Caki2 (cell line): ENCODE measurements at places on chromosomes 6 and 20.

DNA sequence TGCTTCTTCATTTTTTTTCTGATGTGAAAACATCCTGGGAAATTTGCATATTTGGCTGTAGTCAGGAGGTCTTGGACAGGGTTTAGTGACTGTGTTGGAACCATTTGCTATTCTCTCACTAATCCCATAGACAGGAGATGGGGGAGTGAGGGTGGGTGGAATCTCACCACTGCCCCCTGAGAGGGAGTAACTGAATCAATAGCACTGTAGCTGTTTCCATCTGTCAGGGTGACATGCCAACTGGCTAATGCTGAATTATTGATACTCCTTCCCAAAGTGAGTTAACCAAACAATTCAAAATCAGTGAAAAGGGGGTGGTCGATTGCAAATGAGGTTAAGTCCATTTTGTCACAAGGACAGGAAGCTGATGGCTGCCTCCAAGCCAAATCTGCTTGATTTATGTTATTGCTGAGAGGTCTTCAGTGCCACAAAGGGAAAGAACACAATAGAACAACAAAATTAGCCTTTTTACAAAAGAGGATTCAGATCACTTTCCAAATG, 55.1 kb upstream of the B3GAT2 start:
- no peak for DNase-seq

DNA sequence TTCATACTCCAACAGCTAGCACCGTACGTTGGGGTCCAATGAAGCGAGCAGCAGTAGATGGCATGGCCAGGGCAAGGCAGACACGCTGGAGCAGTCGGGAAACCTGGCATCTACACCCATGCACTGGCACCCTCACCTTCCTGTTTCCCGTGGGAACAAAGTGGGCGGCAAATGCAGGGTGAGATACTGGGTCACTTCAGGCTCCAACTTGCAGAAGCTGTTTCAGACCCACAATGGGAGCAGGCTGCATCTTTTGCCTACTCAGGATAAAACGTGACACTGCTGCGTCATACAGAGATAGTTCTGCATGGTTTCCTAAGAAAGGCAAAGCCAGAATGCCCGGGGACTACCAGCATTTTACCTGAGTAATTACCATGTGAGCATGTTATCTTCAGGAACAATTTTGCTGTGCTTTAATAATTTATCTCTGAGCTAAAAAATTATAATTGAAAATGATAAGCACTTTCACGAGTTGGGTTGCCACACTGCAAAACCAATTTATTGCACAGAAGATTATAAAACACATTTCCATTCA, 10.9 kb upstream of the CD93 start:
- DNase-seq, result no peak

GRCh38 chr6:150167479-150167873, 24.6 kb downstream of the PPP1R14C start:
- DNase-seq, result no peak

DNA sequence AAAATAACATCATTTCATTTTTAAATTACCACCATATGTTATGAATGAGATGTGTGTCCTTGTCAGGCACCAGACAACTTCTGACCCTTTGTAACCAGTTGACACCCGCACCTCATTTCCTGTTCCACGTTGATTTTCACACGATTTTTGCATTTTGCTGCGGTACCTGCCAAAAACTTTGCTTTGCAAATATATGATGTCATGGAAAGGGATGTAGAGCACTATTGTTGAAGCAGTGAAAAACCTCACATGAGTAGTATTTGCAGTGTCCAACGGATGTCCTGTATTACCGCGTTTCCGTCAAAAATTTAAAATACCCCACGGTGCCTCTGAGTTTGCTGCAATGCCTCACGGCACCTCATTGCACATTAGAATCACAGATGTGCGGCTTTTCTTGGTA, 115.6 kb downstream of the MTHFD1L start:
- no peak for DNase-seq
